SW 1271 (cell line): ENCODE measurements at places on chromosomes 16 and 17.

DNA sequence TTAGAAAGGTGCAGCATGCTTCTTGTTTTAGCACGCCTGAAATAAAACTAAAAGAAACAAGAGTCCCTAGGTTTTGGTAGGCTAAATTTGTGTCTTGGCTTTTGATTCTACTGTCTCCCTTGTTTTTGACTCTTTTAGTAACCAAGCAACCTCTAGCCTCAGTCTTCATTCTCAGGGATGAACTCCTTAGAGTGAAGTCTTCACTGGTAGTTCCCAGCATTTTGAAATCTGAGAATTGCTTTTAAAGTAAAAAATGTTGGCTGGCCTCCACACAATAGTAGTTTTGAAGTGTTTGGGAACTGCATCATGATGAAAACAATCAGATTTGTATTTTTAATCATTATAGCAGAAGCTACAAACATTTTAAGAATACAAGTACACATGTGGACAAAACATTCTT, 6.1 kb upstream of the CDR2 start:
- no peak for DNase-seq

DNA sequence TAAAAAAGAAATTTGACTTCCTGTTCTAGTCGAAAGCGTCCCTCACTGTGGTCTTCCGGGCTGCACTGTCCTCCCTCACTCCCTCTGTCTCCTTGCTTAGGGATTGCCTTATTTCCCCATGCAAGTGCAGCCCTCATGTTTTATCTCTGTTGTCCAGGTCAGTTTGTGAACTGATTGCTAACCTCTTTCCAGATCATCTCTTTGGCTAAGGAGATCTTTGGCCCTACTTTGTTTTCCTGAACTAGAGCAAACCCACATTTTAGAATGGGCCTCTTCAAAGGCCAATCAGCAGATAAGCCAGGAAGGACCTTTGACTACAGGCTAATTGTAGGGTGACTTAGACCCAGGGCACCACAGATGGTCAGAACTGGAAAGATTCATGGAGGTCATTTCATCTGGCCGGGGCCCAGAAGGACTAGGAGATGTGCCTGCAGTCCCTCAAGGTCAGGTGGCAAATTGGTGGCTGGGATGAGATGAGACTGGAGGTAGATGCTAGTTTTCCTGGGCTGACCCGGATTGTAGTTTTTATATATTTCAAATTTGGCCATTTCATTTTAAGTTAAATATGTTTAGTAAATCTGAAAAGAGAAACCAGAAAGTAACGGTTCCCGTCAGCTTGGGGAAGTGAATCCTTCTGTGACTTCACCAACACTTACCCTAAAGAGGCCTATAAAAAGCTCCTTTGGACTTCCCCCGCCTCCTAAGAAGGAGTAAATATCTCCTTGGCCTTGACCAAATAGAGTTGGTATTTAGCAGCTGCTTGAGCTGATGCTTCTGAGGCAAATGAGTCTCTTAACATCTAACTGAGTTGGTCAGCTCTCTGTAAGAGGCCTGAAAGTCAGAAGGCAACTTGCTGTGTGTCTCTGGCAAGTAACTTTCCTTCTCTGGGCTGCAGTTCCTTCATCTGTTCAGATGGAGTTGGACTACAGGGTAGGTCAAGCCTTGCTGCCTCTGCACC, 6.2 kb upstream of the SLC25A19 start:
- no peak for DNase-seq

- no peak for DNase-seq
Observed at GRCh38 chr17:1142561-1142971, 37.2 kb downstream of the ABR start.

- DNase-seq: no peak
Observed at GRCh38 chr16:54359081-54359480, 72.5 kb upstream of the IRX3 start.

DNA sequence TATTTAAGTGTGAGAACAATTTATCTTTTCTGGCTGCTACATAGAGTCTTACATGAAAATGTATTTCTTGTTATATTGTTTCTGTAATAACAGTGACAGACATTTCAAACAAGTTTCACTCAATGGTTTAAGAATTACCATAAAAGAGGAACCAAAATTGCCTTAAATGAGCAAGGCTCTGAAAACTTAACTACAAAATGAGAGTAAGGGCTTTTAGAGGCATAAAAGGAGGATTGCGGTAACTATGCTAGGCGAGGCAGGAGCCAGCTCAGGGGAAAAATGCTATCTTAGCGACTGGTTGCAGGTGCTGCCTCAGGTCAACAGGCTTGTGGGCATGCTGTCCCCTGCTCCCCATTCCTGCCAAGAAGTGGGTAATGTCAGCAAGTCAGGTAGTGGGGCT, 81.7 kb upstream of the MSI2 start:
- no peak for DNase-seq

DNA sequence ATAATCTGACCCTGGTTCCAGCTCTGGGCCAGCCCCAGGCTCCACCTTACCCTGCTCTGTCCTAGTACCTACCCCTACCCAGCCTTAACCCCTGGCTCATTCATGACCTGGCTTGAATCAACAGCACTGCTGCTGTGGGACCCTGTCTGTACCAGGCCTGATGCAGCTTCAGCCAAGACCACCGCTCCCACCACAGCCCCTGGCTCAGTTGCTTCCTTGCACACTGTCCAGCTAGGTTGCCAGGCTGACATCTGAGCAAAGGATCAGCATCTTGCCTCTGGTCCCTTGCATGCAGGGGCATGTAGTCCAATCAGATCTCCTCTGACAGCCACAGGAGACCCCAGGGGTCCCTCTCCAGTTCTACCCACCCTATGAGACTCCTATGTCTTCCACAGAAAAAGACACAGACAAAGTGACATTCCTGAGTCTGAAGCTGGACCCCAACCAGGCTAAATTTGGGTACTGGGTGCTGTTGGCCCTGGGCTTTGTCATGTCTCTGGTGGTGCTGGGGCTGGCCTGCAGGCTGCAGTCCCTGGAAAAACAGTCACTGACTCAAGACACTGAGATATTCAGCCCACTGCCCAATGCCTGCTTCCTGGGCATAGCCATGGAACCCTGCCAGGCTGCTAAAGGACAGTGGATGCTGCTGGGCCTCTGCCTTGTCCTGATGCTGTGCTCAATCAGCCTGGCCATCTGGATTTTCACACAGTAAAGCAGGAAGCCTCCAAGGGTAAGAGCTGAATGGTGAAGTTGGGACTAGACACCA, 3.9 kb upstream of the KCNH6 start:
- DNase-seq: no peak

GRCh38 chr17:12745486-12745885, 43.8 kb upstream of the ARHGAP44 start:
- DNase-seq: no peak

DNA sequence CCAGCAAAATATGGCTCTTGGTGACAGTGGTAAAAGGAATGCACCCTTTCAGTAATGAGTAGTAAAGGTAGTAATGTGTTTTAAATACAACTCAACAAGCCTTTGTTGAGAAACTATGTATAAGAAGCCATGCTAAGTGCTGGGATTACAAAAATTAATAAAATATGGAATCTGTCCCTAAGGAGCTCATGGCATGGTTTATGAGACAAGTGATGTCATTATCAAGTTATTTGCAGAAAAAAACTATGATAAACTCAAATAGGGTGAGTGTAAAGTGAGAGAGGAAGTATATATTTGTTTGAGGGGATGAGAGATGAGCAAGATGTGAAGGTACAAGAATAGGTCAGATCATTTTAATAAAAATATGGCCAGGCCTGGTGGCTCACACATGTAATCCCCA, 76.9 kb downstream of the NF1 start:
- DNase-seq: no peak

- DNase-seq: no peak
Observed at GRCh38 chr16:79726902-79727301, 126.4 kb upstream of the MAF start.

- no peak for DNase-seq
Observed at GRCh38 chr17:49210158-49211029, at the start of the genes ABI3 and GNGT2. TSS of gene ABI3 (plus strand) at chr17:49210707. CDS start at chr17:49210725, 18 bp downstream. TSS of gene GNGT2 (minus strand) at chr17:49210574. CDS start at chr17:49207422, 3,152 bp downstream.

DNA sequence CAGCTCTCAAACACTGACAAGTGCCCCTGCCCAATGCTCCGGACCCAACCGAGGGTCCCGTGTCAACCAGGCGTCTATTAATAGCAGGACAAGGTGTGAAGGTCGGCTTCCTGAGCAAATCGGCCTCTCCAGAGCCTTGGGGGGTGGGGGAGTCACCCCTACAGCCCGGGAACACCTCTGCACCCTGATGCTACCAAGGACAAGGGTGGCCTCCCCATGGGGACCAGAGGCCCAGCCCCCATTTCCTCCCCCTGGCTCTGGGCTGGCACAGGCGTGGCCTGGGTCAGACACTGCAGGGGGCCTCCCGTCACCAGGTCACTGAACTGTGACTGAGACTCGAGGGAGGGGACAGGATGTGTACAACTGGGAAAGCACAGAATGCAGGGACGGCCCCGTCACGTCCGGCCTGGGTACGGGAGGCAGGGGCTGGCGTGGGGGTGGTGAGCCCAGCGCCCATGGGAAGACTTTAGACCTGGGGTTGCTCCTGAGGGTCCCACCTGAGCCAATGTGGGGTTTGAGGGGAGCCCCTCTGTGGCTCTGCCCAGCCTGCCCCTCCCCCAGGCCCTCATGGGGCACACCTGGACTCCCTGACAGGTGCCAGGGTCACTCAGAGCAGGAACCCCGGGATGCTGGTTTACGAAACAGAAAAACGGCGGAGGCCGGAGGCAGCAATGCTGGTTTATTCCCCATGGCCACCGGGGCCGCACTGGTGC, 579 bp upstream of the CYBA start:
- DNase-seq: peak; percentile 15

DNA sequence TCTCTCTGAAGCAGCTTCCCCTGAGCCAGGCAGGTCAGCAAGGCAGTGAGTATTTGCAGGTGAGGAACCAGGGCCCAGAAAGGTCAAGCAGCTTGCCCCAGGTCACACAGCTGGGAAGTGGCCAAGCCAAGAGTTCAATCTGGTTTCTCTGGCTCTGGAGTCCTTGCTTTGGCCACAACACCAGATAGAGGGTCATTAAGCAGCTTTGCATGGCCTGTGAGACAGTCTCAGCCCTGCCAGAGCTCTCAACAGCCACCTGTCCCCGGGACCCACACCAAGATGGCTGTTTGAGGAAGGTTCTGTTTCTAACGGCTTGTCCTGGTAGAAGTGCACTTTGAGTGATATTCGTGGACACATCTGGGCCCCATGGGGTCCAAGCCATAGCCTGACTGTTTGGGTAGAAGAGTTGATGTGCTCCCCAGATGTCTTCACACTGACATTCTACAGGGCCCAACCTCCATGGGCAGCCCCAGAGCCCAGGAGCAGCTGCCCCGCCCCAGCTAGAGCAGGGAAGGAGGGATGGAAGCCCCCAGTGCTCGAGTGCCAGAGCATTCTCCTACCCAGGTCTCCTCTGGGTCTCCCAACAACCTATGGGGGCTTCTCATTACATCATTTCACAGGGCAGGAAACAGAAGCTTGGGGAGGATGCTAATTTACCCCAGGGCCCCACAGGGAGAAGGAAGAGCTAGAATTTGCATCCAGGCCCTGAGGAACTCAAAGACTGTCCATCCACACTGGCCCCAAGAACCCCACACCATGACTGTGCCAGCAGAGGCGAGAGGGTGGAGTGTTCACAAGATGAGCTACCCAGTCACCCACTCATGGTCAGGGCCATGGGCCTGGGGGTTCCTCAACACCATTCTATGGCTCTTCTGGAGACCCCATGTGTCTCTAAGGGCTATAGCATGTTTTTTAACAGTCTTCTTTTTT, 107.3 kb upstream of the CDH5 start:
- no peak for DNase-seq

DNA sequence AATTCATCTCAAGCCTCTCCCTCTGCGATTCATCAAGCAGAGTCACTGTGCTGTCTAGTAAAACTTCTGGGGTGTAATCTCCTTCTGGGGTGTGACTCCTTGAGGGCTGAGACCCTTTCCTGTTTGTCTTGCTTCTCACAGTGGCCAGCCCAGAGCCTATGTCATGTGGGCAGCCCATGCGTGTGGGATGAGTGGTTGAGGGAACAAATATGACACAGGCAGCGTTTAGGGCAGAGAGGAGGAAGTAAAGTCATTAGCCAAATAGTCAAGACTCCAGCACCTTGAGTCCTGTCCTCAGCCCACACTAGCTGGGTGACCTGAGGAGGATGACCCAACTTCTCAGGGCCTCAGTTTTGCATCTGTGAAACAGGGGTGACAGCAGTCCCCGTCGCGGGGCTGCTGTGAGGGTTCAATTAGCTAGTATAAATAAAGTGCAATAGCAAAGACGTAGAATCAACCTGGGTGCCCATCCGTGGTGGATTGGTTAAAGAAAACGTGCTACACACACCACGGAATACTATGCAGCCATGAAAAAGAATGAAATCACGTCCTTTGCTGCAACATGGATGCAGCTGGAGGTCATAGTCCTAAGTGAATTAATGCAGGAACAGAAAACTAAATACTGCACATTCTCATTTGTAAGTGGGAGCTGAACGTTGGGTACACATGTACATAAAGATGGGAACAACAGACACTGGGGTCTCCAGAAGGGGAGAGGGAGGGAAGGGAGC, 4.5 kb upstream of the ITGAX start:
- DNase-seq: no peak

DNA sequence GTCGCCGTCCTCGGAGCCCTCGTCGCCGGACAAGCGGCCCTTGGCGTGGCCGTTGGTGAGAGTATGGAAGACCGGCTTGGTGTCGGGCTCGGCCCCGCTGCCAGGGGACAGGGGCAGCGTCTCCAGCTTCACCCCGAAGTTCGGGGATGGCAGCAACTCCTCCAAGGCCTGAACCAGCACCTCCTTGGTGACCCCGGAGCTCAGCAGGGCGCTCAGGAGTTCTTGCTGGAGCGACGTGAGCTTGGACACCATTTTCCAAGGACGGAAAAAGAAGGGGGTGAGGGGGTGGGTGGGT, 279 bp downstream of the HNF1B start:
- DNase-seq: no peak

- DNase-seq: no peak
Observed at GRCh38 chr17:797236-797840, 15.2 kb downstream of the MRM3 start.

DNA sequence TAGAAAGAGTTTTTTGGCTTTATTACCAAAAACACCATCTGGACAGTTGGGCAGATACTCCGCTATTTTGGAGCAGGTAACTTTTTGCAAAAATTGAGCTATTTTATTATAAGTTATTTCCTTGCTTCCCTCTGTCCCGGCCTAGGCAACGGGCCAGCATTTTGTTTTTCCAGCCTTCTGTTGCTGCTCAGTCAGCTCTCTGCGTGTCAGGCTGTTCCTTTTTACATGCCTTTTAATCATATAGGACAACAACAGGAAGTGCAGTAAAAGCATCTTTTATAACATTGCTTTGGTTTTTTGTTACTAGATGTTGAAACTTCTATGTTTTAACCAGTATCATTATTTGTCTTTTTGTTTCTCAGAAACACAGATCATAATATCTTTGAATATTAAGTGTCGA, 30.4 kb downstream of the PPM1D start:
- DNase-seq: no peak

- no peak for DNase-seq
Observed at GRCh38 chr17:45704251-45704650, 79.9 kb upstream of the CRHR1 start.

DNA sequence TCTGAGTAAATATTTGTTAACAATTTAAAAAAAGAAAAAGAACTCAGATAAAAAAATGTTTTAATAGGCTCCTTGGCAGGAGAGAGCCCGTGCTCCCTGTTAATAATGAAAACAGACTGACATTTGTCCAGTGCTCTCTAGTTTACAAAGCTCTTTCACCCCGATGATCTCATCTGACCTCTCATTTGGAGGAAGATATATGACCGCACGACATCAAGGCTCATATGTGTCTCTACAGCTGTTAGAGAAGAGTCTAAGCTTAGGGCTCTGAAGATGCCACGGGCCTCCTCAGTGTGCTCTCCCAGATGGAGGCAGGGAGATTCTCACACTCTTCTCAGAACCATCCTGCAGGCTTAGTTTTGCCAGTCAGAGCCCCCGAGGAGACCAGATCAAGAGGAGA, 280.8 kb upstream of the IRX5 start:
- no peak for DNase-seq
